NCI-H1105 treated with DMSO at 0.1 percent for 48 hours (cell line): ENCODE measurements at places on chromosomes 11 and 22.
A peak's percentile ranks its signal among the peaks of the same experiment; 100 is the strongest.

GRCh38 chr22:21736084-21736642 is 569 bp upstream of the YPEL1 start:
- DNase-seq, result no peak

DNA sequence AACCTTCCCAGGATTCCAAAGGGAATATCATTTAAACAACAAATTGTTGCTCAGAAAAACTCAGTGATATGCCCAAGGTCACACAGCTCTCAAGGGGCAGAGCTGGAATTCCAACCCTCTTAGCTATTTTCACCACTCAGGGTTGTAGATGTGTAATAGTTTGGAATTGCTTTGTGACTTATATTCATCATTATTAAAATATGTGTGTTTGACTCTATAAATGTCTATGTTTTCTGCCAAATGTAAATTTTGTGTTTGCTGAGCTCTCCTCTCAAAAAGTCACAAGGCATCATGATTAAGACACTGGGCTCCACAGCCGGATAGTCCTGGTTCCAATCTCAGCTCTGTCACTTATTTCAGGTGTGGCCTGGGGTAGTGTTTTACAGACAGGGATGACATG is 407.3 kb downstream of the TMEM135 start:
- no peak for DNase-seq

DNA sequence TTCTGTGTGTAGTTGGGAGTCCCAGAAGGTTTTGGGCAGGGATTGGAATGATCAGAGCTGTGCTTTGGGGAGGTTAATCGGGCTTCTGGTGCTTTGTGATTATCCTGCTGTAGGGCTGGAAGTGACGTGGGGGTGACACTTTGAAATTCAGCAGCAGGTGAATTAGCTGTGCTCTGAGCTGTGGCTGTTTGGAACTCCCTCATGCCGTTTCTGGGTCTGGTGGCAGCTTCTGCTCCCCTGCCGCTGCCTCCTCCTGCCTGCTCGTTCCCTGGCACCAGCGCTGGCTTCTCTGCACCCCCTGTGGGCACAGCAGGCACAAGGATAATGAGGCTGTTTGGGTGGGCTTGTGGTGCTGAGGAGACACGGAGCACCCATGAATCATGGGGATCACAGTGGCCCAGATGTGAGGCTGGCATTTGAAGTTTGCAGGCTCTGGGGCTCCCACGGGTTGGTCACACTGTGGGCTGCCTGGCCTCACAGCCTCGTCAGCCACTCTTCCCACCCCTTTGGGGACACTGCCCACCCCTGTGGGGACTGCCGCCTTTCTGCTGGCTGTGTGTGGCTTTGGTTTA is 49.7 kb downstream of the TBC1D22A start:
- no peak for DNase-seq

DNA sequence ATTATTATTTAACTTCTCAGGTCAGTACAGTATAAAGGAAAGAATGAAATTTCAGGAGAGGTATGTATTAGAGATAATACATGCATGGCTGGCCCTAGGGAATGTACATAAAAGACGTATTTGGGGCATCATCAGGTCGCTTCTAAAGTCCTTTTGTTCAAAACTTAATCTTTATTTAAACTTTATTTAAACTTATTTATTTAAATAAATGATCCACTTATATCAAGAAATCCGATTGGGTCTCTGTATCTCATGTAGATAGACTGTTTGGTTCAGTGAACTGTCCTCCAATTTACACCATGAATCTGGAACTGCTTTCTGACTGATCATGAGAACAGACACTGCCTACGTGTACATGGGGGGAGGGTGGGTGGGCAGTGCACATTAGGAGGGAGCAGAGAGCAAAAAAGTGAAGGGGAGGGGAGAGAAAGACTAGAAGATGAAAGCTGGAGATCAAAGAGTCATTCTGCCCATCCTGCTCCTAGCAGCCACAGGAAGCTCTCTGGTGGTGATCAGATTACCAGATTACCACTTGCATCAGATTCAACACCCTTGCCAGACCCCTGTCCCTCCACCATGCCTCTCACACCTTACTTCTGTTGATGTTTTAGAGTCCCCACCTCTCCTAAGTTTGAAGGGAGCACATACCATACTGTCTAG is 92.1 kb upstream of the MTMR2 start:
- DNase-seq, result no peak

GRCh38 chr22:38271927-38272372 is 860 bp downstream of the TMEM184B start:
- peak; percentile 82 for DNase-seq

GRCh38 chr11:73236854-73237253 is 18.8 kb downstream of the P2RY2 start:
- no peak for DNase-seq

DNA sequence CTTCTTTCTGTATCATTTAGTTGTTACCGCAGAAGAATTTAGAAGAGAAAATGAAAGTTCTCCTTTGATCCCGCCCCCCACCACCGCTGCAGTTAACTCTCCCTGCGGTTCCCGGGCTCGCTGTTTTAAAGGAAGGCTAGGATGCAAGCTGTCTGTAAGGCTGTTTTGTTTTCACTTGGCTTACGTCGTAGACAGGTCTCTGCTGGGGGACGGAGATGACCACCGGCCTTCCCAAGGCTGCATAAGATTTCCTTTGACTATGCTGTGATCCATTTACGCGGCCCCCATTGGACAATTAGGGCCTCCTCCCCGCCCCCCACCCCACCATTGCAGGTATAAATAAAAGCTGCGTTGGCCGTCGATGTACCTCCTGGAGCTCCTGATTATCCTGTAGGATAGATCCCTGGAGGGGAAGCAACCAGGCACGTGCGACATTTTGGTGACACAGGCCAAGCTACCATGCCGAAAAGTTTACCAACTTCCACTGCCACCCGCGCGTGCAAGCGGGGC is 1.4 kb upstream of the CPT1A start:
- no peak for DNase-seq

DNA sequence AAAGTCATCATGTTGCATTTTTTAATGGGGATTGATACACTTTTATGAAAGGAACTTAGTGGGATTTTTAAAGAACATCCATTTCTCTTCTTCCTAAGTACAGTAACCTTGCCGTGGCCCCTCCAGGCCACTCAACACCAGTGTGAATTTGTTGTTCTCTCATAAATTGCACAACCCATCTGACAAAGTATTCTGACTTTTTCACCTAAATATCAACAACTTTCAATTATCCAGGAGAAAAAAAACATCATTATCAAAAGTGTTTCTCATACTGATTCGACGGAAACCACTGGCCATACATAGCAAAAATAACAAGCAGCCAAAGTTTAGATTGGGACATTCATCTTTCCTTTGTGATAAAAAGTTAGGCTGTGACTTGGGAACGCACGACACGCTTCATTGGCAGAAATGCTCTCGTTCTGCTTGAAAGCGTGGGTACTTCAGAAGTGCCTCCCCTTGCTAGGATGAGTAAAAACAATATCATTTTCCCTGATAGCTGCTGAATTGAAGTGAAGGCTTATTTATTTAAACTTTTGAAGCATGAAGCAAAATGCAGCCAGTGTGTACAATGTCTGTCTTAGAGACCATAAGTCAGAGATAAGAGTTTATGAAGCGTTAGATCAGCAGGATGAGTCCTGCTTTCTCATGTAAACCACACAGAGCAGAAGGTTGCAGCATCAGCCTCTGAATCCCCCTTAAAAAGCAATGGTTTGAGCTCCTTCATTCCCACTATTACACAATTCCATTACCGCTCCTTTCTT is 20.6 kb upstream of the EIF3M start:
- DNase-seq, result no peak

DNA sequence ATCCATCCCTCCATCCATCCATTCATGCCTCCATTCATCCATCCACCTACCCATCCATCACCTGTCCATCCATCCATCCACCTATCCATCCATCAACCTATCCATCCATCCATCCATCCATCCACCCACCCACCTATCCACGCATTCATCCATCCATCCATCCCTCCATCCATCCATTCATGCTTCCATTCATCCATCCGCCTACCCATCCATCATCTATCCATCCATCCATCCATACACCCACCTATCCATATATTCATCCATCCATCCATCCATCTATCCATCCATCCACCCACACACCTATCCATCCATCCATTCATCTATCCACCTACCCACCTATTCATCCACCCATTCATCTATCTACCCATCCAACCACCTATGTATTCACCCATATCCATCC is 13.8 kb downstream of the PARVG start:
- no peak for DNase-seq

DNA sequence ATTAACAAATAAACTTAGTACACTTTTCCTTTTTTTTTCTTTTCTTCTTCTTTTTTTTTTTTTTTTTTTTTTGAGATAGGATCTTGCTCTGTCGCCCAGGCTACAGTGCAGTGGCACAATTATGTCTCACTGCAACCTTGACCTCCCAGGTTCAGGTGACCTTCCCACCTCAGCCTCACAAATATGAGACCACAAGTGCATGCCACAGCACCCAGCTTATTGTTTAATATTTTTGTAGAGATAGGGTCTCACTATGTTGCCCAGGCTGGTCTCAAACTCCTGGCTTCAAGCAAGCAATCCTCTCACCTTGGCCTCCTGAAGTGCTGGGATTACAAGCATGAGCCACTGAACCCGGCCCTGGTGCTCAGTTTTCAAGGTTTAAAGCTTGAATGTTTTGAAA is 88.9 kb downstream of the ELP4 start:
- no peak for DNase-seq

- no peak for DNase-seq
Observed at GRCh38 chr11:75763846-75764245, 4.7 kb upstream of the DGAT2 start.

- no peak for DNase-seq
Observed at GRCh38 chr11:106679181-106679580, 339.1 kb downstream of the GUCY1A2 start.

GRCh38 chr11:124402326-124402922 is 3.6 kb upstream of the OR8B3 start:
- peak; percentile 53 for DNase-seq

GRCh38 chr22:39943953-39944872 is 16.0 kb upstream of the TMA7B start:
- no peak for DNase-seq

DNA sequence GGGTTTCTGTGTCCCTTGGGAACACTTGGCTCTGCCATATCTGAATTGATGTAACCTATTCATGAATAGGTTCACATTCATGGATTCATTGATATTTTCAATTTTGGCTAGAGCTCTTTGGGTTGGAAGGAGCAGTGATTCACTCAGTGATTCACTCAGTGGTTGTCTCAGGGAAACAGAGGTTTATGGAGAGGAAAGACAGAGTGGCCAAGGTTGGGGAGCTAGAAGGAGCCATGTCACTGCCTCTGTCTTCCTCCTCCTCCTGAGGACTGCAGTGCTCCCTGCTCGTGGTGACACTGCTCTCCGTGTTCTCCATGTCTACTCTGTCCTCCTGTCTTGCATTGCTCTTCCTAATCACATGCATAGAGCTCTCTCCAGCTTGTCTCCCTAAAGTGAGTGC is 17.4 kb downstream of the CEP164 start:
- no peak for DNase-seq

DNA sequence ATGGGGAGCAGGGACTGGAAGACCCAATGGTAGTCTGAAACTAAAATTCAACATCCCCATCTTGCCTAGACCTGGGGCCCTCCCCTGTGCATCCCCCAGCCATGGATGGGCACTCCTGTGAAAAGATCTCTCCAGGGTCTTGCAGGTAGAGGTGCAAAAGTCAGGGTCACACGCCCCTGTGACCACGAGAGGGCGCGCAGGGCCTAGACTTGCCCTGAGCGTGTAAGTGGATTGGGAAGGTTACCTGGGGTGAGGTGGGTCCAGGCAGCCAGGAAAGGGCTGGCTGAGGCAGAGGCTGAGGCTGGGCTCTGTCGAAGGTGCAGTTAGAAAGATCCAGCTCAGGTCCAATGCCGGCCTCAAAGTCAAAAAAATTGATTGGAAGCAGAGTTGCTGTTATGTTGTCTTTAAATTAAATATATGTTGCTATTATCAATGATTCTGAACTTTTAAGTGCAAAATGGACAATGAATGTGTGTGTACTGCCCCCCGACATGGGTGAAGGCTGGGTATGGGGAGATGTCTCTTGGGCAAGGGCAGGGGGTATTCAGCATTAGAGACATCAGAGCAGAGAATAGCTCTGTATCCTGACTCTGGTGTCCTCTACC is 4.8 kb upstream of the POU2F3 start:
- DNase-seq, result peak; percentile 81

GRCh38 chr11:61826930-61827570 is 1.1 kb upstream of the FADS2 start:
- peak; percentile 63 for DNase-seq

DNA sequence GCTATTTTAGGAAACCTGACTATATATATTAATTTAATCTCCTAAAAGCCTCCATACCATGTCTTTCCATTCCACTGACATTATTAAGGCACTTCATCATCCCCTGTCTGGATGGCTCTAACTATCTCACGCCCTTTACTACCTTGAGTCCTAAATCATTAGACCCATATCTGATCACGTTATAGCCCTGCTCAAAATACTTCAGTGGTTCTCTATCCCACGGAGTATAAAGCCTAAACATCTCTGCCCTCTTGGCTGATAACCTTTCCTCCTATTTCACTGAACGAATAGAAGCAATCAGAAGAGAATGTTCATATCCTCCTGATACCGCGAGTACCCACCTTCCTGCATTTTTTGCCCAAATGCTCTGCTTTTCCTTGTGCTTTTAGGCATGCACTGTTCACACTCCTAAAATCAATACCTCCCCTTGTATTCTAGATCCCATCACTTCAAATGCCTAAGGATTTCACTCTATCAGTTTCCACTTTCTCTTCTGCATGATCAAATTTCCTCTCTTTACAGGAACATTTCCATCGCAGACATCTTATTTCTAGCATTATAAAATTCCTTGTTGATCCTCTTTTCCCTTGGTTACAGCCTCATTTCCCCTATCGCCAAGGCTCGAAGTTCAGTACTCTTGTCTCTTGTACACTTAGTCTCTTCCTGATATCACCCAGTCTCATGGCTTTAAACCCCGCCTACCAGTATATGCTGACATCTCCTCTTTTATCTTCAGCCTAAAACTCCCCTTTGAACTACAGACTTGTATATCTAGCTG is 45.0 kb upstream of the BIRC3 start:
- no peak for DNase-seq

DNA sequence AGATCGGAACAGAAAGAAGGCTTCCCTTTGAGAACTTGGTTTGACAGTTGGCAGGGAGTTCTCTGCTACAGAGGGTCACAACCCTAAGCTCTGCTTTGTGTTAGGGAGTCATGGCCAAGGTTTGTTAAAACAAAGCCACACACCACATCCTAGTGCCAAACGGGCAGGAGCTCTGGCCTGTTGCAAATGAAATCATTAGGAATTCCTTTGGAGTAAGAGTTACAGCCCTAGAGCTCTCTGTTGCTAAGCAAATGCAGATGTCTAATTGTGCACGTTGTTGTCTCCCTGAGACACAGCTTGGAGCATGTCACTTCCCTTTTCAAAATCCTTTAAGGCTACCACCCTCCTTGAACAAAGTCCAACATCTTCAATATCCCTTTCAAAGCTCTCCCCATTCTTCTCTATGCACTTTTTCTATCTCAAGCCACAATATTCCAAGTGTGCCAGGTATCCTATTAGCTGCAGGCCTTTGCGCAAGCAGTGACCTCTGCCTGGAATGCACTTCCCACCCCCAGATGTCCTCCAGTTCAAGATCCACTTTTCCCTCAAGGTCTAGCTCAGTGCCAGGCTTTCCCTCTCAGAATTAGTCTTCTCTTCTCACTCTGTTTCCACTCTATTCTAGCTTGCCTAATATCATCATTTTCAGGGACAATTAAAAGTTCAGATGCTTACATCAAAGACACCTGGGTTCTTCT is 253.7 kb upstream of the POU2AF2 start:
- no peak for DNase-seq

- DNase-seq, result no peak
Observed at GRCh38 chr11:99376463-99376862, 355.7 kb downstream of the CNTN5 start.

GRCh38 chr11:107354780-107355179 is 102.8 kb downstream of the CWF19L2 start:
- DNase-seq, result no peak

GRCh38 chr11:15153231-15153630 is 38.5 kb downstream of the INSC start:
- no peak for DNase-seq
